Activated CD8-positive, alpha-beta memory T cell treated with anti-CD3 and anti-CD28 coated beads for 1 hour (primary cell): ENCODE measurements at places on chromosomes 6 and 20.

- no peak for DNase-seq
Measured at GRCh38 chr20:37389844-37390275, 43.9 kb downstream of the SRC start.

DNA sequence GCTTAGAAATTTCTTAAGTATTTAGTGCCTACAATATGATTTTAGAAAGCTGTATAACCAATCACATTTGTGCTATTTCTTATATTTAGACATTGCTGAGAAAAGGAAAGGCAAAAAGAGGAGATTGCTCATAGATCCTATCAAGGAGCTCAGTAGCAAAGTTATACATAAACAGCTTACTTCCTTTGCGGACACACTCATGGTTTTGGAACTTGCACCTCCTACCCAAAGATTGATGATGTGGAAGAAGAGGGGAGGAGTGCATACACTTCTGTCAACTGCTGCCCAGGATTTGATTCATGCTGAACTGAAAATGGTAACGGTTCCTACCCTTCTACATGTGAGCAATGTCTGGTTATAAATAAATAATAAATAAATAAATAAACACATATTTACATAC lies 16.7 kb downstream of the RAD21L1 start:
- DNase-seq = no peak

DNA sequence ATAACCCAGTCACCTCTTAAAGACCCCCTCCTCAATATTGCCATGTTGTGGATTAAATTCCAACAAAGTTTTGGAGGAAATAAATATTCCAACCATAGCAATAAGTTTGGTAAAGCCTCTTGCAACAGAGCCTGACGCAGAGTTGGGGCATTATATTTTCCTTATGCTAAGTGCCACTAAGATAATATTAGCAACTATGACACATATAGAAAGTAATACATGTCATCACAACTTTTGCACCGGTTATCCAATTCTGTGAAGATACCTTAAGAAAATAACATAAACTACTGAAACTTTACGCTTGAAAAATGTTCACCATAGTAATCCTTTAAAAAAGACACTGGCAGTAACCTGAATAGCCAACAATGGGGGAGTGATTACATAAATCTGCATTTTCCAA lies 52.2 kb upstream of the TRERF1 start:
- DNase-seq = no peak

DNA sequence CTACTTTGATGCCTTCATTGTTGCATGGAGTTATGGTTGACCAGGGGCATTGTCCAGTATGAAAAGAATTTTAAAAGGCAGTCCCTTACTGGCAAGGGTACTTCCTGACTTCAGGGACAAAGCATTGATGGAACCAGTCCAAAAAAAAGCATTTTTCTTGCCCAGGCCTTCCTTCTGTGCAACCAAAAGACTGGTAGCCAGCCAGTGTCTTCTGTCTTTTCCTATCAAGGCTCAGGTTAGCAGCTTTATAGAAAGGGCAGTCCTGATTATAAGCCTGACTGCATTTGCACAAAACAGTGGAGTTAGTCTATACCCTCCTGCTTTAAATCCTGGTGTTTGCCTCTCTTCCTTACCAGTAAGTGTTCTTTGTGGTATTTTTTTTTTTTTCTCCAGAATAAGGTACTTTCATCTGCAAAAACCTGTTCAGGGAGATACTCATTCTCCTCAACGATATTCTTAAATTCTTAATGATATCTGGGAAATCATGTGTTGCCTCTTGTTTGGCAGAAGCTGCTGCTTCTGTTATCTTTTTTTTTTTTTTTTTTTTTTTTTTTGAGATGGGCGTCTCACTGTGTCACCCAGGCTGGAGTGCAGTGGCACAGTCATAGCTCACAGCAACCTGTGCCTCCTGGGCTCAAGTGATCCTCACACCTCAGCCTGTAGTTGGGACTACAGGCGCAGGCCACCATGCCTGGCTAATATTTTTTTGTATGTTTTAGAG lies 33.9 kb downstream of the SCAF8 start:
- no peak for DNase-seq

DNA sequence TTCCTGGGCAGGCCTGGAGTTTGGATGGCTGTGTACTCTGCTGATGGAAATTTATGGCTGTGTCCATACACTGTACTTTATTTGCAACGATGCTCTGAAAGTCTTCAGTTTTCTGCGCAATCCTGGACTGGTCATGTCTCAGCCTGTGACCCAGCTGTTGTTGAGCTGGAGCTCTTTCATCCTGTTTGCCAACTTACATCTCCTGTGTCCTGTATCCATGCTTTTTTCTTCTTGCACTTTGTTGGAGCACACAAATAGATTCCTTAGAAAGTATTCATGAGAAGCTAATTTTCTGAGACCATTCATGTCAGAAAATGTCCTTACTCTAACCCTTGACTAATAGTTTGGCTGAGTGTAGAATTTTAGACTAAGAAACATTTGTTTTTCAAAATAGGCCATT lies 251.2 kb downstream of the BCKDHB start:
- DNase-seq = no peak

GRCh38 chr6:65776332-65776731 lies 69.3 kb upstream of the EYS start:
- DNase-seq = no peak

- no peak for DNase-seq
Measured at GRCh38 chr6:79525272-79526100, 11.7 kb downstream of the LCA5 start.

DNA sequence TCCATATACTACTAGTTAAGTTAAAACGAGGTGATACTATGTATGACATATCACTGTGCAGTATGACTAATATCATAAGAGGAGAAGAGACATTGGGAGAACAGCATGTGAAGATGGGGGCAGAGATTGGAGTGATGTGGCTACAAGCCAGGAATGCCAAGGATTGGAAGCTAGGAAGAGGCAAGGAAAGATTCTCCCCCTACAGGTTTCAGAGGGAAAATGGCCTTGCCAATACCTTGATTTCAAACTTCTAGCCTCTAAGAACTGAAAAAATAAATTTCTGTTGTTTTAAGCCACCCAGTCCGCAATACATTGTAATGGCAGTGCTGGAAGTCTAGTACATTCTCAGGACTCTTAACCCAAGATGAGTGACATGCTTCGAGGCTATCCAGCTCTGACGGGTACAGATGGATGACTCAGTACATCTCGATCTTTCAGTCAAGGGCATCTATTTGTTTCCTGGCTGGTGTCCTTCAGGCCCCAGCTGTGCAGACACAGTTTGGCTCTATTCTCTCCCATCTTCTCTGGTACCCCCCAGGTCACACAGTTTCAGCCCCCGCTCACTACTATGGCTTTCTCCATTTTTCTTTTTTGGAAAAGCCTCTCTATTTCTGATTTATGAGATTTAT lies 55.5 kb upstream of the THEMIS start:
- DNase-seq = no peak

DNA sequence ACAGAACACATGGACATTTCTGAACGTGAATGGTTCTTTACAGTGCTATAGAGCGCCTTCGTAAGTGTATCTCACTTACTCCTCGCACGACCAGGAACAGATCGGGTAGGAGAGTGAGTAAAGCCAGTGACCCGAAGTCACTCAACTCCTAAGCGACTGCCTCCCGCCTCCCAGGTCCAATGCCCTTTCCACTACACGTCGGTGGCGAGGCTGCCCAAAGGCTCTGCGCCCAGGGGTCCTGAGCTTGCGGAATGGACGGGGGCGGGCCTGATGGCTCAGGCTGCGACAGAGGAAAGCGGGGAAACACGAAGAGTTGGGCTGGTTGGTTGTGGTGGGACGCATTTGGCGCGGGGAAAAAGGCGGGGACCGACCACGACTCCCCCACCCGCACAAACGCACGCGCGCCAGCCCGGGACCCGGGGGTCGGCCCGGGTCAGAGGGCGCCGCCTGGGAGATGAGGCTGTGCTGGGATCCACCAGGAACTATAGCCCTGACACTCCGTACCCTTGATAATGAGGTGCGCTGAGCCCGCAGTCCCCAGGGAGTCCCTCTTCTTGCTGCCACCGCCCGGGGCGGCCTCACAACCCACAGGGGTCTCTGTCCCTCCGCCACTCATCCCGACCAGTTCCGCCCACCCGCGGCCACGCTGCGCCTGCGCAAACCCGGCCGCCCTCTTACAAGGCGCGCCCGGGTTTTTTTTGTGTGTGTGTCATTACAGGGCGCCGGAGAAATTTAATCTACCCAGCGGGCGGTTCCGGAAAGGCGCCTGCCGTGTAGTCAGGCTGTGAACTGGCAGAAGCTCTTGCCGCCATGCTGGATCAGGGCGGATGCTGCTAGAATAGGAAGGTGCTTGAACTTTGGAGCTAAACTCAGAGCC lies at the start of gene BLOC1S5:
BLOC1S5 (minus strand) TSS at position 629 of the 877 bp plus-strand sequence; CDS start at position 616, 13 bp downstream.
- peak; percentile 93 for DNase-seq

GRCh38 chr6:22435151-22435550 lies 134.2 kb upstream of the HDGFL1 start:
- no peak for DNase-seq
